ENCODE measurements at places on chromosomes 7 and 10. TPM values are rescaled to one million over a fixed set of nuclear protein-coding genes. Genes with fewer than 3 reads are reported as not detected.

DNA sequence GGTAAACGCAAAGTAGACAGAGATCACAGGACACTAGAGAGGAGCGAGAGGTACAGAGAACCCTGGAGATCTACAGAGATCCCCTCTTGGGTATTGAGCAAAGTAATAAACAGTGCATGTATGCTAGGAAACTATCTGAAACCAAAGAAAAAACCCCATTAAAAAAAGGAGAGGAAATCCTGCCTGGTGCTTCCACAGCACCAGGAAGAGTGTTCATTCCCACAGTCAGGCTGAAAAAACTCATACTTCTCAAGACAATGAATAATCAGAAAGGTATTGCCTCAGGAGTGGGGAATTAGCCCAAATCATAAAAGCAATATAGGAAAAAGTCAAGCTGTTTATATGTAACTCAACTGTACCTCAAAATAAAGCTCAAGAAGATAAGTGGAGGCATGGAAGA lies 59.1 kb downstream of the ANKRD26 start:
- DNase-seq: no peak

DNA sequence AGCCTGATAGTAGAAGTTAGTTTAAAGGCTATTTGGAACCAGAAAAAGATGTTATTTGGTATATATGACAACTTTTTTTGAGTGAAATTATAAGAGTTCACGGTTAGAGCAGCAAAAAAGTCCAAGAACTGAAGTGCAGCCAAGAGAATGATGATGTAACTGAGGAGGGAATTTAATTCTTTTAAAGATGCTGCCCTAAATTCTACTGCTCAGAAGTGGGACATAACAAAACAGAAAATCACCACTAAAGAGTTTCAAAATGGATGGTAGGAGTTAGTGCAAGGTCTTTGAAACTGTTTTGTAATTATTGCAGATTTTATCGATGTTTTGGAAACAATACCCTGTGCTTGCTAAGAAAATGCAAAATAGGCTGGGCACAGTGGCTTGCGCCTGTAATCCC lies 6.5 kb downstream of the SAMD8 start:
- DNase-seq: no peak

- DNase-seq: no peak
Observed at GRCh38 chr7:158442260-158442659, 145.4 kb downstream of the PTPRN2 start.

DNA sequence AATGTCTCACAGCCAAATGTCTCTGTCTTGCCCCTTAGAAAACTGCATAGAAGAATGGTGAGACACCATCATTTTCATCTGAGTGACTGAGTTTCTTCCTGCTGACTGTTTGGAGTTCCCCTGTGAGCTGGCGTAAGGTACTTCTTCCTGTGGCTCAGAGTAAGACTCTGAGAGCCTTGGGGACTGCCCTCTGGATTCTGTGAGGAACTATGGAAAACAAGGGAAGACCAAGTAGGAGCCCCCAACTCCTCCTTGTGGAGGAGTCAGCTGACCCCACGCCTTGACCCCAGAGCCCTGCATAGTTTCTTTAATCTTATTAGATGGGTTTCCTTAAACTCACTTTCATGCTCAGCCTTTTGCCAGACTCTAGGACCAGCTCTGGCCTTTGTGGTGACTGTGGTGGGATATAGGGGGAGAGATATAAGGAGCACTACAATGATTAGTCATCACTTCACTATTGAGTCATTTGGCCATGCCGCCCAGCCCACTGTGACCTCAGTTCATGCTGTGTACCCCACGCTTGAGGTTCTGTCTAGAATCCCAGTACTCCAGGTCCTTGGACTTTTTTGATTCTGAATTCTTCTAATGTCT lies 51.8 kb upstream of the FAM133B start:
- DNase-seq: no peak

- no peak for DNase-seq
Observed at GRCh38 chr10:75542084-75542483, 110.7 kb downstream of the LRMDA start.

GRCh38 chr10:50618624-50619023 lies 5.1 kb downstream of the SGMS1 start:
- DNase-seq: no peak

HDAC9 gene
- 12.3 TPM for polyA plus RNA-seq

MACC1 gene
- 8.9 TPM for polyA plus RNA-seq

PURB gene
- polyA plus RNA-seq: 23.8 TPM

SEMA3D gene
- polyA plus RNA-seq: 64.9 TPM

GIMAP2 gene
- polyA plus RNA-seq: 24.6 TPM

PRSS1 gene
- not detected for polyA plus RNA-seq

Measured in right lung (tissue), 10 donors.